Epithelial cell of proximal tubule (primary cell): ENCODE measurements at places on chromosomes 13 and 19.

DNA sequence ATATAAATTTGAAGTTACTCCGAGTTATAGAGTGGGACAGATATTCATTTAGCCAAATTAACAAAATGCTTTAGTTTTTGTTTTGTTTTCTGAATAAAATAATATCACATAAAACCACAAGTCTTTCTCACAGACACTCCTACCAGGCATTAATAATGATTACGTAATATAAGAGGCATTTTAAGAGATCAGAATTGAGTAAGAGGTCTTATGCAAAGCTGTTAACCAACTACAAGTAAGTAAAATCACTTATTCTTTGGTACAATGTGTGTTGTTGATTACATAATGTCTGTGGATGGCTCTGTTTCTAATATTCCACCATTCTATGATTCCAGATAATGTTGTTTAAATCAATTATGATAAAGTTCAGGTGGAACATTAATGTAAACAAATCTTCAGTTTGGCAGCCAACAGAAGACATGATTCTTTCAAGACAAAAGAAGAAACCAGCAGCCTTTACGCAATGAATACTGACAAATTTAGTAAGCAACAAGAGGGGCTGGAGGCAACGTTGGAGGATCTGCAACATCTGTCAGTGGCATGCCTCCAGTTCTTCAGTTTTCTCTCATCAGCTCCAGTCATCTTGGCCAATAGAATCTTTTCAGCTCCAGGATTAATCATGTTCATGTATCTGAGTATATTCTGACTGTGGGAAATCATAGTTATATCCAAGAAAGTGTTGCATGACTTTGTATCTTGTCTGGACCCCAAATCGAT lies 403.8 kb downstream of the SLITRK5 start:
- no peak for DNase-seq

- no peak for DNase-seq
Measured at GRCh38 chr13:99465454-99465853, 35.8 kb upstream of the TM9SF2 start.

GRCh38 chr13:48078251-48078656 lies 16.6 kb downstream of the MED4 start:
- DNase-seq, result peak; percentile 4

GRCh38 chr13:73870036-73870741 lies 264.0 kb downstream of the KLF12 start:
- DNase-seq, result no peak

DNA sequence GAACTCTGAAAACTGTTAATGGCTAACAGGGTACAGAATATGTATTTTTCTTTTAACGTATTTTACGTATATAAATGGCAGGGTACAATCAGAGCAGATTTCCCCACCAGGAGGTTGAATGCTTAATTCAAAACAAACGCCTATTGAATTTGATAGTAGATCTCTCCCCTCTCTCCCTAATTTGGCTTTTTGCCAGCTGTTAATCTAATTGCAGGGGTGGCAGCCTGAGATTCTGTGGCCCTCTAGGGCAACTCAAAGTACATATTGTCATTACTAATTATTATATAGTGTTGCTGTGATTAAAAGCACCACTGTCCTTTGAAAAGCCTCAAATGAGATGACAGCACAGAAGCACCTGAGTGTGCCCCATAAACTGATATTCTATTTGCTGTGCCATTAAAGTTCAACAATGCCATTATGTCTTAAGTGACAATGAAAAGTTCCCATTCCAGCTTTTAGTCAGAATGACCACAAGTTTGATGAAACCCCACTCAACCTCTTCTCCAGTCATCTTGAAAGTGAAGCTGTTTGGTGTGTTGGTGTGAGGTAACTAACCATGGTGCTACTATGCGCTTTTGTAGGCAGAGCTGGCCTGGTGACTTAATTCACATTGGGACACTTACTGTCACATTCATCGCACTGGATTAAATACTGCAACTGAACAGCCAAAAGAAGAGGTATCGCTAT lies 351.4 kb downstream of the KCNRG start:
- no peak for DNase-seq

DNA sequence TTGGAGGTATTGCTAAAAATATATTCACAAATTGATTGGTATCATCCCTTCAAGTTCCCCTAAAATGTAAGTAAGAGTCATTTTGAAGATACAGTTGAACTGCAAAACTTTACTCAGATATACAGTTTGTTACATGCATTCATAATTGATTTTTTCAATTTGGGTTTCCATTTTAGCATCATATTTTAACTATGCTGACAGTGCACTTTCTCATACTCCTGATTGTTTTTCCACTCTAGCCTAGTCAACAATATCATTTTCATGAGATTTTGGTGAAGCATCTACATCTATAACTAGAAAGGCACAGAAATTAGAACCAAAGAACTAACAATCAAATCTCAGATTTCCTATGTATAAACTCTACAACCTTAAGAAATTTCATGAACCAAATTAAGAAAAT lies 2850.4 kb upstream of the PCDH20 start:
- no peak for DNase-seq

DNA sequence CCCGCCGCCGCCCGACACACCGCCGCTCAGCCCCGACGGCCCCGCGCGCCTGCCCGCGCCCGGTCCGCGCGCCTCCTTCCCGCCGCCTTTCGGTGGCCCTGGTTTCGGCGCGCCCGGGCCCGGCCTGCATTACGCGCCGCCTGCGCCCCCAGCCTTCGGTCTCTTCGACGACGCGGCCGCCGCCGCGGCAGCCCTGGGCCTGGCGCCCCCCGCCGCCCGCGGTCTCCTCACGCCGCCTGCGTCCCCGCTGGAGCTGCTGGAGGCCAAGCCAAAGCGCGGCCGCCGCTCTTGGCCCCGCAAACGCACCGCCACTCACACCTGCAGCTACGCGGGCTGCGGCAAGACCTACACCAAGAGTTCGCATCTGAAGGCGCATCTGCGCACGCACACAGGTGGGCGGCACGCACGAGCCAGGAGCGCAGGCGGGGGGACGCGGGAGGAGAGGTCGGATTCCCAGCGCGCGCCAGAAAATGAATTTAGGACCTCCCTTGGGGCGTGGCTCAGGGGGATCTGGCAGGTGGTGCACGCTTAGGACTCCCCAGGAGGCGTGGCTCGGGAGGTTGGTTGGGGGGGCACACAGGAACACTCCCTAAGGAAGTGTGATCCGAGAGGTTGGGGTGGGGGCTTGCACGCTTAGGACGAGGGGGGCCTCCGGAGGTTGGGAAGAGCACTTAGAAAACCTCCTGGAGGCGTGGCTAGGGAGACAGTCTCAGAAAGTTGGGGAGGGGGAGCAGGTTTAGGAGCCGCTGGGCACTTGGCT lies 1.2 kb downstream of the KLF2 start:
- DNase-seq, result no peak

DNA sequence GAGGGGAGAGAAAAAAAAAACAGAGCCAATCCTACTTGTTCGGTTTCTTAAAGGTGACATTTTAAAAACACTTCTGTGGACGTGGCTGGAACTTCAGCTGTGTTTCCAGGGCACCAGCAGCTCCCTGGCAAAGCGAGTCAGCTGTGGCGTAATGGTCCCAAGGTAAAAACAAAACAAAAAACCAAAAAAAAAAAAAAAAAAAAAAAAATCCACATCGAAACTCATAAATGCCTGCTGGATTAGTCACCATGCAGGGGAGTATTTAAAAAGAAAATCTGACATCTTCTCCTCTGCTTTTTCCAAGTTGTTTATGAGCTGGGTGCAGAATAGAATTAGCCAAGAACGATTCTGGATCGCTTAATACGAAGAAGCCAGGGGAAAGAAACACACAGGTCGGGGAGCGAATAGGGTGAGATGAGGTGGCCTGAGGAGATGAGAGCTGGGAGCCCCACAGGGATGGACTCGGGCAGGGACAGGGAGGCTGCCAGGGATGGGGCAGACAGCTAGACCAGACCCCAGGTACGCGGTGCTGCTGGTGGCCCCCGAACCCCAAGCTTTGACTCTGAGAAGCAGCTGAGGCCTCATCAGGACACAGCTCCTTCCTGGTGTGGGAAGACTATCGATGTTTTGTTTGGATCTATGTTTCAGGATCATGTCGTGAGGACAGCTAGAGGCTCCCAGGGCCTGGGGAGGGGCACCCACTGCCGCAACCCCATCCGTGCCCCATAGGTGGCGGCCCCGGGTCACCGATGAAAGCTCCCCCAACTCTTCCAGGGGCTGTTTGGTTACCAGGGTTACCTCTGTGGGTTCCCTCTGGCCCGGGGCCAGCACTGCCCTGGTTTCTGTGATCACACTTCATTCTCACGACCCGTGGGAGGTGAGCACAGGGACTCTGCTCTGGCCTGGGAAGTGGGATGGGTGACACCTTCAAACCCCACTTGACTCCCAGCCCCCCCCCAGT lies 3.1 kb upstream of the CTXN1 start:
- no peak for DNase-seq

GRCh38 chr13:53368948-53369347 lies 340.3 kb downstream of the OLFM4 start:
- no peak for DNase-seq

DNA sequence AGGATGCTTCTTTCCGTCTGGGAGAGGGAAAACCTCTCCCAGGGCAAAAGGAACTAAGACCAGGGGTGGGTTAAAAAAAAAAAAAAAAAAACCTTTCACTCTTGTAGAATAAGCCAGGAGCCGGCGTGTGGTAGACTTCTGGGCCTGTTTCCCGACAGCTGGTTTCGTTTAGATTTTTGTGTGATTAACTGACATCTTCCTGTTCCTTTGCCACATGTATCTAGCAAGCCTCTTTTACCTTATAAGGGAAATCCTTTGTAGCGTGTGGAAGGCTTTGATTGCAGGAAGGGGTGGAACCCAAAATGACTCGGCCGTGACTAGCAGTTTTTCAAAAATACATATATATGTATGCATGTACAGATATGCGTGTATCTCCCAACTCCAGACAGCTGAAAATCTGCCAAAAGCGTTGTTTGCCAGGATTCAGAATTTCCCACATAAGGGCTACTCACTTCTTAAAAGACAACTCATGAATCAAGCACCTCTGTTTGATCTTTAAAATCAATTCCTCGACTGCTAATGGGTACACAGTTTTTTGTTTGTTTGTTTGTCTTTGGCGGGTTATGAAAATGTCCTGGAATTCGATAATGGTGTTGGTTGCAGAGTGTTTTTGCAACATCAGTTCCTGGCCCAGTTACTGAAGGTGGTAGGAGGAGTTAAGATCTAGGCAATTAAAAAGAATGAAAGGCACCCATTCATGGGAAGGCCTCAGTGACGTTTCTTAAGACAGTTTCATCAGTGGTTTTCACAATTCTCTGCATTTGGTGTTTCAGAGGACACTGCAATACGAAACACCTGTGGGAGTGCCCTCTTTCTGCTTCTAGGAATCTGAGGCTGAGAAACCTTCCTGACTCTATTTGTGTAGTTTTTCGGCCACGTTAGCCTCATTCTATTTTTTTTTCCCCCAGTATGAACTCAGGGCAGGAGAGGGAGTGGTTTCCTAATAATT lies 2.7 kb downstream of the TPM4 start:
- DNase-seq, result peak; percentile 42

DNA sequence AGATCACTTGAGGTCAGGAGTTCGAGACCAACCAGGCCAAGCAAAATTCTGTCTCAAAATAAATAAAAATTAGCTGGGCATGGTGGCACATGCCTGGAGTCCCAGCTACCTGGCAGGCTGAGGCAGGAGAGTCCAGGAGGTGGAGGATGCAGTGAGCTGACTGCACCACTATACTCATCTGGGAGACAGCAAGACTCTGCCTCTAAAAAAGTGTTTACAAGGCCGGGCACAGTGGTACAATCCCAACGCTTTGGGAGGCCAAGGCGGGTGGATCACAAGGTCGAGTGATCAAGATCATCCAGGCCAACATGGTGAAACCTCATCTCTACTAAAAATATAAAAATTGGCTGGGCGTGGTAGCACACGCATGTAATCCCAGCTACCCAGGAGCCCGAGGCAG lies 4.2 kb upstream of the DAPK3 start:
- DNase-seq, result no peak

DNA sequence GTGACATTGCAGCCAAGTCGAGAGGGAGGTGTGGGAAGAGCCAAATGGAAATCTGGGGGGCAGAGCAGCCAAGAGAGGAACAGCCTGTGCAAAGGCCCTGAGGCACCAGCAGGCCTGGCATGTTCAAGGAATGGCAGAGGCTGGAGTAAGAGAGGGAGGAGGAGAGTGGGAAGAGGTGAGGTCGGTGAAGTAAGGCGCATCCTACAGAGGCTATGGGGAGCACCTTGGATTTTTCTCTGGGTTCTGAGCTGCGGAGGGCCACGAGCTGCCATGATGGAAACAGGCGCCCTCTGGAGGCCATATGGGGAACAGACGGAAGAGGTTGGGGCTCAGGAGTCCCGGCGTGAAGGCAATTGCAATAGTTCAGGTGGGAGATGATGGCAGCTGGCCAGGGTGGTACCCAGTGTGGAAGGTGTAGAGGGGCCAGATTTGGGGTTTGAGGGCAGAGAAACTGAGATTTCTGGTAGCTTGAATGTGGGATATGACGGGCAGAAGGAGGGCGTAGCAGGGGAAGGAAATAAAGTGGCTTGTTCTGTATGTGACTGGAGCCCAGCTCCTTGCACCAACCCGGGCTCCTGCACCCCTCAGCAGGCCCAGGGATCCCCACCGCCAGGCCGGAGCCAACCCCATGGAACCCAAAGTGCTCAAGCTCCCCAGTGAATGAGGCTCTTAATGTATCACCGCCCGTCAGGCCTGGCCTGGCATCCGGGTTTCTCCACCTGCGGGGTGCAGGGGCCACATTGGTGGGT lies 20.5 kb upstream of the STRN4 start:
- no peak for DNase-seq

- DNase-seq, result no peak
Measured at GRCh38 chr19:49592486-49593232, 1.7 kb downstream of the PRR12 start.

GRCh38 chr19:10295847-10296591 lies 6.3 kb downstream of the ICAM5 start:
- DNase-seq, result no peak

DNA sequence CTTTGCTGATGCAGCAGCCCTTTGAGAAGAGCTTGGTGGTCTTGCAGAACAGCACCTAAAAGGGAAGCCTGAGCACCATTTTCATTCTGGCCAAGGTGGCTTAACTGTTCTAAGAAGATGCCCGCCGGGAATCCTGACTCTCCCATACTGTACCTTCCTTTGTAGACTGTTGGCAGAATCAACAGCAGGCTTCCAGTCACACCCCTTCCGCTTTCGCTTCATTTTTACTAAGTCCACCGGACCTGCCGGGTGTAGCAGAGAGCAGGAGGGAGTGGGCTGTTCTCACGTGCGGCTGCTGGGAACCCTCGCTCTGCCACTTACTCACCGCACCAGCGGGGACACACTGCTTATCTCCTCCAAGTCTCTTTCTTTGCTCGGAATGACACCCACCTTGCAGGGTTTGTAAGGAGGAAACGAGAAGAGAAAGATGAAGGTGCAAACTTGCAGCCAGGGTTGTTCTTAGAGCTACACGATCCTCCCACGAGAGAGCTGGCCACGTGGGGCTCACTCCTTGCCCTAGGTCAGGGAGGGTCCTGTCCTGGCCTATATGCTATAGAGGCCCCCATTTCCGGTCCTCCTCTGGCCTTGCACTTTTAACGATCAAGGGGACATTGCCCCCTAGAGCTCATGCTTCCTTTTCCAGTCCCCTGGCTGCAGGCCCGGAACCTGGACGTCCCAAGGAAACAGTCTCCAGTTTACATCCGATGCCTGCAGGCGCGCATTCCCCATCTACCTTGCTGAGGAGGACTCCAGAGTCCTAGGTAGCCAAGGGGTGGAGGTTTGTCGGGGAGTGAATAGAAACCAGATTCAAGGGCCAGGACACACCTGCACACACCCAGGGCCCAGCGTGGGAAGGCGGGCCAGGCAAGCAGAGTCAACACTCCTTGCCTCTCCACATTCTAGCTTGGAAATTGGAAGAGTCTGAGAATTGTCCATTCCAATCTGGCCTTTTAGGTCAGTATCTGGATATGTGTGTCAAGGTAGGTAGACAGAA lies 453.6 kb downstream of the IRS2 start:
- no peak for DNase-seq
